CD14-positive monocyte (primary cell): ENCODE measurements at places on chromosomes 5 and 9.

GRCh38 chr5:96649251-96649662 is 12.9 kb upstream of the CAST start:
- DNase-seq, result no peak

DNA sequence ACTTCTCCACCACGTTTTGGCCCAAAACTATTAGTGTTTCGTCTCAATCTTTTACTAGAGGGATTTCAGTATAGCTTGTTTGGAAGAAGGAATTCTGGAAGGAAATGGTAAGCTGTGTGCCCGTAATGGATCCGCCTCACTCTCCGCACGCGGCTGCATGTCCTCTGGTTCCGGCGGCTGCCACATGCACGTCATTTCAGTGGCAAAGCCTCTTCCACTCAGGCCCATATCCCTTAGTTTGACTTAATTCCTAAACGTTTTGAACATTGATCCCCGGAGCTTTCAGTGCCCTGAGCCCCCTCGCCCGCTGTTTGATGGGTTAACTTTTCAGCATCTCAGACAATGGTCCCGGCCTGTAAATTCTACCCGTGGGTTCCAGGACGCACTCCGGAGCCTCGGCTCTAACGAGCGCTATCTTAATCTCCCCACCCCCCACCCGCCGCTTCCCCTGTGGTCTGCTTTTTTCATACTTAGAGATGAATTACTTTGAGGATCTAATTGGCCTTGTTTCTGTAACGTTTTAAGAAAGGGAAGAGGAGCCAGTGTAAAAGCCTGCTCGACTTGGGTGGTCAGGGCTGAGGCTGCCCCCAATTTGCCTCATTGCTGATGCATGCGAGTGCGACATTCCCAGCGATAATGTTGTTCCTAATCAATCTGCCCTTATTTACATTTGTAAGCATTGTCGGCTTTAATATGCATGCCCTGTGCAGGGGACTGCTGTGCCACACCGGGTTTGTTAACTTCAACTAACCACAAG is 4.6 kb downstream of the PTCH1 start:
- no peak for DNase-seq

- no peak for DNase-seq
These were observed 83.6 kb downstream of the LMX1B start for GRCh38 chr9:126697330-126697729.

GRCh38 chr5:404666-405241 is 38.2 kb upstream of the EXOC3 start:
- no peak for DNase-seq

DNA sequence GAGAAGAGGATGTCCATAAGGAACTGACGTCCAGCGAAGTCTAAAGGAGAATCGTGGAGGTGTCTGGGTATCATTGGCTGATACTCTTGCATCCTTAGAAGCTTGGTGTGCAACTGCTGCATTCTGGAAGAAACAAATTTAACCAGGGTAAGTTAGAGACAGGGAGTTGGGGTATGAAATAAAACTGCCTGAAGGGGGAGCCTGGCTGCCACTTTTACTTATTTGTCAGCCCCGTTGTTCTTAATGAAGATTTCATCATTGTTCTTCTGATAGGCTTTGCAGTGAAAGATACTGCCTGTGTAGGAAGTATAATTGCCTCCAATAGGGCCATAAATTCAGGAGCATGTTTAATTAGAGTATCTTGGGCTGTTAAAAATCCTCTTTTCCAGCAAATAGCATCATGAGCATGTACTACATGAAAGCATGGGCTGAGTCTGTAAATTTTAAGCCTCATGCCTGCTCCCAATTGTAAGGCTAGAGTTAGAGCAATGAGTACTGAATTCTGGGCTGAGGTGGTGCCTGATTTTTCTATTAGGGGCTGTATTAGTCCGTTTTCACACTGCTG is 1264.5 kb upstream of the ACO1 start:
- DNase-seq, result no peak

GRCh38 chr5:72723581-72723980 is 92.9 kb upstream of the TNPO1 start:
- no peak for DNase-seq

DNA sequence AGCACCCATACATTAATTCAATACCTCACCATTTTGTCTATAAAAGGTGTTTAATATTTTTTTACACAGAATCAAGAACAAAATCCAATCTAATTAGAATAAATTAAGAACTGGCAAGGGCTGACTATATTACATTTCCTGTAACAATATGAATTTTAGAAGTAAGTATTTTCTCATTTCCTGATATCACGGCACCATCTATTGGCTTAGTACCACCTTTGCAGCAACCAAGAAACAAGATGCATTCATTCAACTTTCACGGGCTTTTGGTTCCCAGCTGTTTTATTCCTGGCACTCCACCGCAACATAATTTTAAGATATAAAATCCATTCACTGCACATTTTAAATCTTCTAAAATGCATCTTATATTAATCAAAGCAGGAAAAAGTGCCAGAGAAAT is 20.6 kb downstream of the PSMB7 start:
- DNase-seq, result no peak
